ENCODE measurements at places on chromosomes 2 and 18.
A peak's percentile ranks its signal among the peaks of the same experiment; 100 is the strongest.

DNA sequence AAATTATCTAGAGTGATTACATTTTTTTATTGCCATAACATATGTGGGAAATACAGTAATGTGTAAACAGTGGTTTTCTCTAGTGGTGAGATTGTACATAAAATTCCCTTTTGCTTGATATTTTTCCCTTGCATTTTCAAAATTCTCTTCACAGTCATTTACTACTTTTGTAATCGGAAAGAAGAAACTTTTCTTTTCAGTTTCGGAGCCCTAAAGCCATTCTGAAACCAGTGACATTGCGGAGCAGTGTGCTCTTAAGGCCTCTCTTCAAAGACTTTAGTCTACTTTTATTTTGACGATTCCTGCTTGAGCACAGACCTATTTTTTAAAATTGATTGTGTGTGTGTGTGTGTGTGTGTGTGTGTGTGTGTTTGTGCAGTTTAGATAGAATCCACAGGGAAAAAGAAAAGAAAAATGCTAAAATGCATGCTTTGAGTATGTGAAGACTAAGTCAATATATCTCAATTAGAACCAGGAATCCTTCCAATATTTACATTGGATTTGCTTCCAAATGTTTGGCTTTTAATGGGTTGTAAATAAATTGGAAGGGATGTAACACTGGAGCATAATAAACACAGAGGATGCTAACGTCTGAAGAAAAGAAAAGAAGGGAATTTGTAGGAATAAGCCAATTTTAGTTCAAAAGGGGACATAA, 357.4 kb downstream of the RND3 start:
- no peak for DNase-seq

DNA sequence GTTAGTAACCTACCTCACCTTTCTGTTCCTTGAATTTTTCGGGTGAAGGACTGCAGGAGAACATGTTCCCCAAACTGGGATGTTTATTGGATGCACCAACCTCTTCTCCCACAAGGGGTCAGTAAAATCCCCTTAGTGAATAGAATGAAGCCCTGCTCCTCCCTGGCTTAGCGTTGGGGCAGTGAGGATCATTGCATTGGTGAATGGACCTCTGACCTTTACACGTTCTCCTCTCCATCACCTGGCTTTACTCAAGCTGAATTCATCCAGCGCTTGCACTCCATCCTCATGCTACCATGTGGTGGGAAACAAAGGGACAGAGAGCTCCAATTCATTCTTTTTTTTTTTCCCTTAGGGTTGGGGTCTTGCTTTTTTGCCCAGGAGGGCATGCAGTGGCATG, 157.2 kb downstream of the MIB1 start:
- DNase-seq = peak; percentile 5

GRCh38 chr2:205752296-205752820, 70.1 kb downstream of the NRP2 start:
- no peak for DNase-seq

DNA sequence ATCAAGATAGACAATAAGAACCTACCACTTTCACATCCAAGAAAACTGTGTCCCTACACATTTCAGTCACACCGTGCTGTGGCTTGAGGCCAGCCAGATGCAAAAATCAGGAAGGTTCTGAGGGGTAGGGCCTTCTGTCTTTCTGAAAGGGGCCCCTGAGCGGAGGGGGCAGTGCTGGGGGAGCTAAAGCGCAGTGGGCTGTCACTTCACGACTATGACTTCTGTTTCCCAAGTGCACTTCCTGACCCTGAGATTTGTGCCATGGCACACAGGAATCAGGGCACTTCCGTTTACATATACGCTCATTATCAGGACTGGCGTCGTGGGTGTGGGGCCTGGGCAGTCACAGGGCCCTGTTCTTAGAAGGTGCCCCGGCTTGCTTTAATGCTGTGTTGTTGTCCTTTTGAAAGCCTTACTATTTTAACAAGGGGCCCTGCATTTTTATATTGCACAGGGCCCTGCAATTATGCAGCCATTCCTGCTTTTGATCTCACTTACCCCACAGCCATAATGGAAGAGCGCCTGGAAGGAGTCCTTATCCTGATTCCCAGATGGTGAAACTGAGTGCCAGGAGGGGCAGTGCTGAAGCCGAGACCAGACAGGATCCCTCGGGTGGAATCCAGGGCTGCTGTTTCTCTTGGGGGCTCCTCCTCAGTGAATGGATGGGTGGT, 620 bp downstream of the NGEF start:
- no peak for DNase-seq

GRCh38 chr18:65592435-65592834, 158.4 kb upstream of the CDH7 start:
- no peak for DNase-seq

- no peak for DNase-seq
These were observed 57.0 kb downstream of the CD28 start for GRCh38 chr2:203763241-203763937.

- DNase-seq = no peak
These were observed at the start of gene EFEMP1 for GRCh38 chr2:55923091-55923981. Gene EFEMP1, minus strand, starts transcription at chr2:55923782. Its CDS starts 1,342 bp downstream, at chr2:55922440.

- no peak for DNase-seq
These were observed 108.2 kb upstream of the PTPRM start for GRCh38 chr18:7458884-7459283.

- DNase-seq = no peak
These were observed 67.9 kb upstream of the PIK3C3 start for GRCh38 chr18:41887100-41887499.

DNA sequence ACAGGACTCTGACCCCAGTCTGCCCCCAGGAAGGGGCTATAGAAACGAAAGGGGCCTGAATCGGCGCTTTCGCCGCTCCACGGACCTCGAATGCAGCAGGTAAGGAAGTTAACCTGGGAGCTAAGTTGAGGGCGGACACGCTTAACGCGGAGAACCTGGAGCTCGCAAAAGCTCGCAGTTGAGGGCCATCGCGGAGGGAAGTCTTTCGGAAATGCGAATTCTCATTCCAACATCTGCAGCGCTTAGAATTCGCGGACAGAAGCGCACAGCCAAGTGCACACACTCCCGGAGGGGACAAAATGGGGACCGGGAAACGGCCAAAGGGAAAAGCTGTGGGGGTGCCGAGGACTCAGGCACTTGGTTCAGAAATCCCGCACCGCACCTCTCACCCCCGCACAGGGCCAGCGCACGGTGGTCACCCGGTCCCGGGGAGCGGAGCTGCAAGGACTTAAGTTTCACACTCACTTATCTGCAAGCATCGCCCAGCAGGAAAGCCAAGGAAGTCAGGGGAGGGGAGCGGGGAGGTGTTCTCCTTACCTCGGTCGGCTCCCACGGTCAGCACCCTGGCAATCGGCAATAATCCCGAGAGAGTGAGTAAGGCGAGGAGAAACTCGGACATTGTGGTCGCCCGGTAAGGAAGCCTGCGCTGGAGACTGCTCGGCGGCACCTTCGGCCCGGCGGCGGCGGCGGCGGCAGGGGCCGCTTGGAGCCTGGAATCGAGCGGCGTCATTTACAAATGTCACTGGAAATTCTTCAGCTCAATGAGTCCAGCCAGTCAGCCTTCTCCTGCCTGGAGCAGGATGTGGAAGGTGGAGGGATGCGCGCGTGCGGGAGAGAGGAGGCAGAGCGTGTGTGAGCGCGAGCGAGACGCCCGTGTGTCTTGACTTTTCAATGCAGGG, 456 bp downstream of the LRP1B start:
- no peak for DNase-seq
